GM10248 (cell line): ENCODE measurements at places on chromosomes 11 and 22.

- DNase-seq: peak; percentile 32
Measured at GRCh38 chr11:100575860-100576717, 111.0 kb upstream of the ARHGAP42 start.

DNA sequence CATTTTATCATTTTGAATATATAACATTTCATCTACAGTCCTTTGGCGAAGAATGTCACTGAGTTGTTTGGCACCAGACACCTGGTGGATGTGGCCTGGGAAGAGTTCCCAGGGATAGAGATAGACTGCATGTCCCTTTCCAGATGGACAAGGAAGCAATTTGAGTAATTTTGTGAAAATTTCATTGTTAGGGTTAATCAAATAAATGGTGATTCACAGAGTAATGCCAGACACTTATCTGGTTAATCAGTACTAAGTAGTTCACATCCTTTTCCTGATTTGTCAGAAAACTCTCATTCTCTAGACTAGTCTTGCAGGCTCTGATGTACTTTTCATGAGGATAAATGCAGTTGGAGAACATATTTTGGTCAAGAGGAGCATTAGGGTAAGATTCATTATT lies 41.6 kb downstream of the NAALAD2 start:
- no peak for DNase-seq

GRCh38 chr11:105948918-105949590 lies 73.0 kb downstream of the MSANTD4 start:
- DNase-seq: no peak

- no peak for DNase-seq
Measured at GRCh38 chr11:17153757-17154156, 54.0 kb downstream of the PIK3C2A start.

- no peak for DNase-seq
Measured at GRCh38 chr11:123062892-123063825, 1.2 kb upstream of the HSPA8 start.

DNA sequence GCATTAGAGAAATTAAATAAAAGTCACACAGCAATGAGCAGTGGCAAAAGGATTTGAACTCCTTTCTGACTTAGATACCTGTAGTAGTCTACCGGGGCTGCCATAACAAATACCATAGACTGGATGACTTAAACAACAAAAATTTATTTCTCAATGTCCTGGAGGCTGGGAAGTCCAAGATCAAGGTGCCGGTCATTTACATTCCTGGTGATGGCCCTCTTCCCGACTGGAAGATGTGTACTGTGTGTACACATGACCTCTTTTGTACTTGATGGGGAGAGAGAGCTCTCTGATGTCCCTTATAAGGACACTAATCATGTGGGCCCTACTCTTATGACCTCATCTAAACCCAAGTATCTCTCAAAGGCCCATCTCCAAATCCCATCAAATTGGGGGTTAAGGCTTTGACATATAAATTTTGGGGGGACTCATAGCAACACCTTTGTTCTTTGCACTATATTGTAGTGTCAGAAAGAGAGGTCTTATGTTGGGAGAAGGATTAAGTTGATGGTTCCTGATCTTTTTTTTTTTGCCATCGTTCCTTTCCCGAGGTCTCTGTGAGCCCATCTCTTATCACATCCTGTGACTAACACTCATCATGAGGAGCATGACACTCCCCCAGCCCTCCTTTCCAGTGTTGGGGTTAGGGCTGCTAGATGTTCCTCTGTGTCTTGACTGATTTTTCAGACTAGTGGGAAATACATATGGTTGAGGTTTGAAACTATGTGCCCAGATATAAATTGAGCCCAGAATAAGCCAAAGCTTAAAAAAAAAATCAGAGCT lies 104.3 kb downstream of the TRAF6 start:
- DNase-seq: no peak

DNA sequence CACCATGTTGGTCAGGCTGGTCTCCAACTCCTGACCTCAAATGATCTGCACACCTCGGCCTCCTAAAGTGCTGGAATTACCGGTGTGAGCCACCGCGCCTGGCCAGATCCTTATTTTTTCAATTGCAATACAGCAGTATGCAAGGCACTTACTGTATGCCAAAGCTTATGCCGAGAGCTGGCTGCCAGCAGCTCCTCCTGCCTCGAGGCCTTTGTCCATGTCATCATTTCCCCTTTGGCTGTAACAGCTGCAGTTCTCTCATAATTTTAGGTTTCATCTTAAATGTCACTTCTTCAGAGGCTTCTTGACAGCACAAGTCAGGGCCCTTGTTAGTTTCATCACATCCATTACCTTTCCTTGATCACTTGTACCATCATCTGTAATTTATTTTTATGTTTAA lies 1.5 kb upstream of the SREBF2 start:
- peak; percentile 37 for DNase-seq

DNA sequence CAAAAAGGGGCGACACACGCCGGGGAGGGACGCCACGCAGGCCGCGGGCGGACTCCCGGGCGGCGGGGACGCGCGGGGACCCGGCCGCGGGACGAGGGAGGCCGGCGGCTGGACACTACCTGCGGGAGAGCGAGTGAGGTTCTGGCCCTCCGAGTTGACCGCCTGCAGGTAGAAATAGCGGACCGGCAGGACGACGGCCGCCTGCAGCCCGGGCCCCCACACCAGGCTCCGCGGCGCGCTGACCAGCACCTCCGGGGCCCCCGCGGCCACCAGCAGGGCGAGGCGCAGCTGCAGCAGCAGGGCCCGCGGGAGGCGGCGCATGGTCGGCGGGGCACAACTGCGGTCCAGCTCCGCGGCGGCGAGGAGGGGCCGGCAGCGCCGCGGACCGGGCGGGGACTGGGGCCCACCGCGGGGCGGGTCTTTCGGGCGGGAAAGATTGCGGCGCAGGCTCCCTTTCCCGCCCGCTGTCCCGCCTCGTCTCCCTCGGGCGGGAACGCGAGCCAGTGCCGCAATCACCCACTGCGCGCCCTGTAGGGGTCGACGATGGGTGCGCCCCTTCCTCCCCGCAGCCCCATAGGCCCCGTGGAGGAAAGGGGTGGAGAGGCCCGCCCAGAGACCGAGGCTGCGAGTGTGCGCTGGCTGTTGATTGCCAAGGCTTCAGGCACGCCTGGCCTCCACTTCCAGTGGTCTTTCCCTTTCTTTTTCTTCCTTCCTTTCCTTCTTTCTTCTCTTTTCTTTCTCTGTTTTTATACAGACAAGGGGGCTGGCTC lies at the start of gene POGLUT3:
Gene POGLUT3 (minus strand): TSS at position 339 of the 770 bp plus-strand sequence. CDS start 18 bp downstream, at position 321.
- peak; percentile 76 for DNase-seq

DNA sequence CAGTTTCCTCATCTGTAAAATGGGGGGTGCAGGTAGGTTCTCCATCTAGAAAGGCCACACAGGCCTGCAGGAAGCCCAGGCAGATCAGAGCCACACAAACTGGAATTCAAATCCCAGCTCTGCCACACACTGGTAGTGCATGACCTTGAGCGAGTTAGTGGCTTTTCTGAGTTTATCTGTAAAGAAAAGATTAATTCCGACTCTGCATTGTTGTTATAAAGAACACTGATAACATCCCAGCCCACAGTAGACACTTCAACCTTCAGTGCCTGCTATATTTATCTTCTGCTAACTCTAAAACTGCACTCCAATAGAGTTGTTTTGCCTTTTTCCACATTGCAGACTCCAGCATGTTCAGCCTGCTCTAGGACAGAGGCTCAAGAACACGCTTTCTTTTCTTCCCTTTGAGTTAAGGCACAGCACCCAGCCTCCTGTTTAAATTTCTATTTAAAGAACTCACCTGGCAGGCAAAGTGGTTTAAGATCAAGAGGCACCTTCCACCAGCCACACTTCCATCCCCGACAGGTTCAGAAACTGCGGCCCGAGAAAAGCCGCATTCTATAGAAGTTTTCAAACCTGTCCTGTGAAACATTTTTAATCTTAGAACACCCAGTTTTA lies 133.9 kb downstream of the PLEKHA7 start:
- DNase-seq: no peak

DNA sequence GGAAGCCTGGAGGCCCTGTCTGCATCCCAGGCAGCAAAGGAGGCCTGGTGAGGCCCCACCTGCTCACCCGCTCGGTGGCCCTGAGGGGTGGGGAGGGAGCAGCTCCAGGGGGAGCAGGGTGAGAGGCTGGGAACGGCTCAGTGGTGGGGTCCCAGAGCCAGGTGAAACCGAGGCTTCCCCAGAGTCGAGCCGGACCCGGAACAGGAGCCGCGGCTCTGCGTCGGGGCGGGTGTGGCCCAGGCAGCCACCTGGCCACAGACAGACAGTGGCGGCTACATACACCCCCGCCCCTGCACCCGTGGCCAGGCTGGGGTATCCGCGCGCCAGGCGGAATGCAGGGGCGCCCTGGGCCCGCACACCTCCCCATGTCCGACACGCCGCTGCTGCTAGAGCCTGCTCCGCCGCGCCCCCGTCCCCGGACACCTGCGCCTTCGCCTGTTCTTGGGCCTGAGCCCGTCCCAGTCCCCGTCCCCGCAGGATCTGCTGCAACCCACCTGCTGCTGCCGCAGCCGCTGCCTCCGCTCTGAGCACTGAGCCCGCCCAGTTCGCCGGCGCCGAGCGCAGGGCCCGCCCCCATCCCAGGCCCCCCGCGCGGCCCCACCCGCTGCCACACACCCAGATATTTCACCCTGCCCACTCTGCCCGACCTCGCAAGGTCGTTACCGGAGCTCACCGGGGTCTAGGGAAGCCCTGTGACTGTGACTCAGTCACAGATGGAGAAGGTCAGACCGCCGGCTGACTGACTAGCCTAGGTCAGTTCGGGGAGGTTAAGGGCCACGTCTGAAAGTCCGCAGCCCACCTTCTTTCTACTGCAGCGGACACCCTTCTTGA lies at the start of gene SLC7A4:
Gene SLC7A4 (minus strand): TSS at position 525 of the 831 bp plus-strand sequence. CDS start 749 bp downstream, outside the sequence.
- no peak for DNase-seq

GRCh38 chr11:60477035-60477445 lies 15.5 kb upstream of the MS4A12 start:
- DNase-seq: no peak

GRCh38 chr11:123362941-123363340 lies 67.1 kb upstream of the GRAMD1B start:
- no peak for DNase-seq

DNA sequence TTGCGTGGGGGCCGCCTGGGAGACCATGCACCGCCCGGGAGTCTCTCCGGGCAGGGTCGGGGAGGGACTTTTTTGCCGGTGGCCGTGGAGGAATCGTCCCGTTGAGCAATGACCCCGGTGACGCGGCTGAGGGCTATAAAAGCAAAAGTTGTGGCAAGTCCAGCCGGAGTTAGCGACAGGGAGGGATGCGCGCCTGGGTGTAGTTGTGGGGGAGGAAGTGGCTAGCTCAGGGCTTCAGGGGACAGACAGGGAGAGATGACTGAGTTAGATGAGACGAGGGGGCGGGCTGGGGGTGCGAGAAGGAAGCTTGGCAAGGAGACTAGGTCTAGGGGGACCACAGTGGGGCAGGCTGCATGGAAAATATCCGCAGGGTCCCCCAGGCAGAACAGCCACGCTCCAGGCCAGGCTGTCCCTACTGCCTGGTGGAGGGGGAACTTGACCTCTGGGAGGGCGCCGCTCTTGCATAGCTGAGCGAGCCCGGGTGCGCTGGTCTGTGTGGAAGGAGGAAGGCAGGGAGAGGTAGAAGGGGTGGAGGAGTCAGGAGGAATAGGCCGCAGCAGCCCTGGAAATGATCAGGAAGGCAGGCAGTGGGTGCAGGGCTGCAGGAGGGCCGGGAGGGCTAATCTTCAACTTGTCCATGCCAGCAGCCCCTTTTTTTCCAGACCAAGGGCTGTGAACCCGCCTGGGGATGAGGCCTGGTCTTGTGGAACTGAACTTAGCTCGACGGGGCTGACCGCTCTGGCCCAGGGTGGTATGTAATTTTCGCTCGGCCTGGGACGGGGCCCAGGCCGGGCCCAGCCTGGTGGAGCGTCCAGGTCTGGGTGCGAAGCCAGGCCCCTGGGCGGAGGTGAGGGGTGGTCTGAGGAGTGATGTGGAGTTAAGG lies at the start of gene NEAT1:
Gene NEAT1 (plus strand): TSS at position 166 of the 883 bp plus-strand sequence.
- peak; percentile 80 for DNase-seq

DNA sequence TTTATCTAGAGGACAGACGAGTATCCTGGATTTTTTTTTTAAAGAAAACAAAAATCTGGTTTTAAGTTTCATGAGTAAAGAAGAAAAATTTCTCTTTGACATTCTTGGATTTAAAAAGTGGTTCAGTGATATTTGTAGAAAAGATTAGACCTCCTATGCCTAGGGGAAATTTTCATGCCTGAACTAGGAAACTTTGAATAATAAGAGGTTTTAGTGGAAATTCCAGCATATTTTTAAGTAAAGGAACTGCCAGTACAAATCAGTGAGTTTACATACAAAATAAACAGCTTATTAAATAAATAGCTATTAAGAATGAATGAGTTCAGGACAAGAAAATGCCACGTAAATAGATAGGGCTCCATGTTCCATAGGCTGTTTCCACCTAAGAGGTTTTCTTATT lies 17.5 kb downstream of the JAM3 start:
- DNase-seq: no peak

DNA sequence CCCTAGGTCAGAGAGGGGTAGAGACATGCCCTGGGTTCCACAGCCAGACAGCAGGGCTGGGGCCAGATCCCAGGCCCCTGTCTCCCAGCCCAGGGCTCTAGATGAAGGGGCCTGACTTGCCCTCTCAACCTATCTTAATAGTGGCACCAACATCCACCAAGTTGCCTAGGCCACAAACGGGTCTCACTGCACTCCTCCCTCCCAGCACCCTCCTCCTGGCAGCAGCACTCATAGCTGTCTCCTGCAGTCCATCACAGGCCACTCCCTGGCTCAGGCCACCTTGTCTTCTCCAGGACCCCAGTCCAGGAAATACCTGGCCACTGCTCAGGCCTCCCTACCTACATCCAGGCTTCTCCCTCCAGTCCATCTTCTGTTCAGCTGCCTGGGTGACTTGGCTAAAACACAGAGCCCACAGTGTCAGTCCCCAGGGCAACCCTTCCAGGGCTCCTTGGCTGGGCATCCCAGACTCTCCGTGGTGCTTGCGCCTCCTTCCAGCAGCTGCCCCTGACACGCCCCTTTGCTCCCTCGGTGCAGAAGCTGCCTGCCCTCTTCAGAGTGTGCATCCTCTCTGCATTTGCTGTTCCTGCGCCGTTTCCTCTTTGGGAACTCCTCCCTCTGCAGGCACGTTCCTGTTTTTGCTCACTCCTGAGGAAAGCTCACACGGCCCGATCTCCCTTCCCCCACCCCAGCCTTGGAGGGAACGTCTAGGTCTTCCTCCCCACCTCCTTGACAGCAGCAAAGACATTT lies 40.5 kb downstream of the LRRC32 start:
- DNase-seq: no peak

GRCh38 chr11:8028766-8029165 lies 41.6 kb downstream of the EIF3F start:
- DNase-seq: no peak

DNA sequence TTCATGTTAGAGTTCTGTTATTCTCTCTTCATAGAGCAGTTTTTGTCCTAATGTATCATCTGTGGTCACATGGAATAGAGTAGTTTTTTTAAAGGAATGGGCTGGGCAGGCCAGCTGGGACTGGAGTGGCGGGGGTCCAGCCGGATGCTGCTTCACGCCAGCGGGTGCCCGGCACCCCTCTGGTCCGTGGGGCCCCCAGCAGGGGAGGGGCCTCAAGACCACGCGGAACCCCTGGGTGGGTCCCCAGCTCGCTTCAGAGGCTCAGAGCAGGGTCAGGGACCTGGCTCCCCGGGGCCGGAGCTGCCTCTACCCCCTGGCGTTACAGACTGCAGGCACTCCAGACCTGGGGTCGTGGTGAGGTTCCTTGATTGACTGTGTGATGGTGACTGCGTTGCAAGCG lies 159.1 kb upstream of the HSD17B12 start:
- no peak for DNase-seq
